ENCODE measurements at places on chromosomes 6 and 20. TPM values are rescaled to one million over a fixed set of nuclear protein-coding genes. Genes with fewer than 3 reads are reported as not detected.

- no peak overlapping the region for H3K27ac ChIP-seq
- H3K36me3 ChIP-seq = no peaks in the 10 kb centered on the region
- no peak overlapping the region for H3K4me3 ChIP-seq
- H3K27me3 ChIP-seq = no peaks in the 10 kb centered on the region
Observed at GRCh38 chr6:6579281-6579680, 9.2 kb upstream of the LY86 start.

- H3K27ac ChIP-seq = no peak overlapping the region
- H3K4me3 ChIP-seq = no peak overlapping the region
- H3K27me3 ChIP-seq = peaks cover 11% of the 10 kb centered on the region
- no peak for DNase-seq
Observed at GRCh38 chr20:58155148-58155925, 73.1 kb downstream of the ANKRD60 start.

- H3K4me1 ChIP-seq = peaks cover 21% of the 10 kb centered on the region
- no peak overlapping the region for H3K4me3 ChIP-seq
- no peaks in the 10 kb centered on the region for H3K27me3 ChIP-seq
- H3K27ac ChIP-seq = no peak overlapping the region
- no peak for DNase-seq
- H3K36me3 ChIP-seq = no peaks in the 10 kb centered on the region
Observed at GRCh38 chr6:35453236-35453635, 1.1 kb downstream of the FANCE start.

DNA sequence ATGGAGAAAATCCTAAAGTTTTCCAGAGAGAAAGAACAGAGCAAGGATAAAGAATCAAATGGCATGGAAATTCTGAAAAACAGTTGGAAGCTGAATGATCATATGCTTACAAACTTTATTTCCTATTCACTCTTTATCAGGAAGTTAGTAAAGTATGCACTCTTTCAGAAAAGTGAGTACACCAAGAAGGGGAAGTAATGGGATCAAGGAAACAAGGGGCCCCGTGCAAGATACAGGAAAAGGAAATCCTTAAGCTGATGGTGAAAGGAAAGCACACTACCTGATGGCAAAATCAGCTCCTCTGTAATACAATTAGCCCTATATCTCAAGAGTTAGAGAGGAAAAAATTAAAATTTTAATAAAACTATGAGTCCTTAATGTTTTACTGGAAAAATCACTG, 14.0 kb downstream of the CALHM6 start:
- peaks cover 6% of the 10 kb centered on the region for H3K4me1 ChIP-seq
- no peak overlapping the region for H3K27ac ChIP-seq
- no peaks in the 10 kb centered on the region for H3K27me3 ChIP-seq
- no peak overlapping the region for H3K4me3 ChIP-seq
- no peaks in the 10 kb centered on the region for H3K36me3 ChIP-seq

GRCh38 chr20:49647550-49647949, 66.1 kb downstream of the B4GALT5 start:
- no peak for DNase-seq
- no peaks in the 10 kb centered on the region for H3K36me3 ChIP-seq
- no peak overlapping the region for H3K27ac ChIP-seq
- no peaks in the 10 kb centered on the region for H3K27me3 ChIP-seq
- peaks cover under 1% of the 10 kb centered on the region for H3K4me1 ChIP-seq

DNA sequence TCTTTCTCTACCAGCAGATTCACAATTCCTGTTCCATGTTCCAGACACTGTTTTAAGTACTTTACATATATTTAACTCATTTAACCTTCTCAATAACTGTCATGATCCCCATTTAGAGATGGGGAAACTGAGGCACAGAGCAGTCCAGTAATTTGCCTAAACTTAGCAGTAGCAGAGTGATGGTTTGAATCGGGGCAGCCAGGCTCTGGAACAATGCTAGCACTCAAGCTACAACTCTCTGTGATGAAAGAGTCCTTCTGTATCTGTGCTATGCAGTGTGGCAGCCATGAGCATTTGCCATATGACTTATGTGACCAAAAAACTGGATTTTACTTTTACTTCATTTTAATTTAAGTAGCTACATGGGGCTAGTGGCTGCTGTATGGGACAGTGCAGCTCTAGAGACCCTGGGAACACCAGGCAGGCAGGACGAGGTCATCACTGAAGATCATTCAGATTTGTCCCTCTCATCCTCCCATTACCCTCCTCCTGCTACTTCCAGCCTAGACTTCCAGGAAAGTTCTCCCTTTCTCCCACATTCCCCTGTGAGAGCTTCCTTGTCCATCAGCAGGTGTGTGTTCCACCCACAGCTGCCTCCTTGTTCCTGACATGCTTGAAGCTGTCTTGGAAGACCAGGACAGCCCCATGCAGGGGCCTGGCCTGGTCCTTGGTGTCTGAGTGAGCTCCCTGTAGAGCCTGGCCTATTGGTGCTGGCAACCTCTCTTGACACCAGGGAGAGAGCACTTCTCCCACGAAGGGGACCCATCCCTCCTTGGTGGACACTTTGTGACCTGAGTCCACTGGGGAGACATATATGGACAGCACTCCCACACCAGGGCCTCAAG, 157.0 kb downstream of the MRPL14 start:
- no peak for DNase-seq
- H3K27ac ChIP-seq = no peak overlapping the region
- H3K27me3 ChIP-seq = no peaks in the 10 kb centered on the region

DNA sequence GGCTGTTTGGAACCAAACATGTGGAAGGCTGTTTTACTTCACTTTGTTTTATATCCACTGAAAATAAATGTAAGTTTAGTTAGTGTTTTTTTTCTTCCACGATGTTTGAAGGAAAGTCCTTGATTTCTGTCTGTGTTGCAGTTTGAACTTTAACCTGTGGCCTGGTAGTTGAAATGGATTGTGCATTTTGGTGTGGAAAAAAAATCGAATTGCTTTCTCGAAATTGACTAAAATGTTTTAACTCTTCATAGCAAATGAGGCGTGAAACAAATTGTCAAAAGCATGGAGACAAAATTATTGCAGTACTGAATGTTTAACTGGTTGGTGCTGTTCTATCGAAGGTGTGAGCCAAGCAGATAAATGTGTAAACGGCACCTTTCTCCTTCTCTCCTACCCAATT, 24.5 kb downstream of the ARID1B start:
- H3K4me1 ChIP-seq = peaks cover 3% of the 10 kb centered on the region
- H3K27ac ChIP-seq = no peak overlapping the region
- H3K4me3 ChIP-seq = no peak overlapping the region
- no peak for DNase-seq

DNA sequence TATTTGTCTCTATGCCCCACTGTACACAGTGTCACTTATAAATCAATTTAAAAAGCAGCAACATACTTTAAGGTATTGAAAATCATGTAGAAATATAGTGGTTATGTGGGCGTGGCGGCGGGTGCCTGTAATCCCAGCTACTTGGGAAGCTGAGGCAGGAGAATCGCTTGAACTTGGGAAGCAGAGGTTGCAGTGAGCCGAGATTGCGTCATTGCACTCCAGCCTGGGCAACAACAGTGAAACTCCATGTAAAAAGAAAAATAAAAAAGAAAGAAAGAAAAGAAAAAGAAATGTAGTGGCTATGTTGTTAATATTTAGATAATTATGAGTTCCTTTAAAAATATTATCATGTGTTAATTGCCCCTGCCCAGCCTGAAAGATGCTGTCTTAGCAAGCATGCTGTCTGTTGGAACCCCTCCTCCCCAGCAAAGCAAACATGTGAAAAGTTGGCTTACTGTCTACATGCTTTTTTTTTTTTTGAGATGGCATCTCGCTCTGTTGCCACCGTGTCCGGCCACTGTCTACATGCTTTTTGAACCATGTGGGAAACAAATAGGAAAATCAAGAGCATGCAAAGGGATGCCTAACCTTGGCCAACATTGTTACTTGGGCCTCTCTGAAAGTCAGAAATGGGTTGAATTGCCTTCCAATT, 151.4 kb upstream of the TSHZ2 start:
- no peak overlapping the region for H3K4me3 ChIP-seq
- no peaks in the 10 kb centered on the region for H3K4me1 ChIP-seq
- no peak for DNase-seq
- H3K36me3 ChIP-seq = no peaks in the 10 kb centered on the region
- no peaks in the 10 kb centered on the region for H3K27me3 ChIP-seq

DNA sequence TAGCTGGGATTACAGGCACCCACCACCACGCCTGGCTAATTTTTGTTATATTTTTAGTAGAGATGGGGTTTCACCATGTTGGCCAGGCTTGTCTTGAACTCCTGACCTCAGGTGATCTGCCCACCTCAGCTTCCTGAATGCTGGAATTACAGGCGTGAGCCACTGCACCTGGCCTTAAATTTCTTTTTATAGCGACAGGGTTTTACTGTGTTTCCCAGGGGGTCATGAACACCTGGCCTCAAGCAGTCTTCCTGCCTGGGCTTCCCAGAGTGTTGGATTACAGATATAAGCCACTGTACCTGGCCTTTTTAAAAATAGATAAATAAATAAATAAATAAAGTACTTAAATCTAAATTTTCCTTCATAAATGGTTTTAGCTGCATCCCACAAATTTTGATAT, 57.5 kb downstream of the LIN28B start:
- no peaks in the 10 kb centered on the region for H3K27me3 ChIP-seq
- H3K27ac ChIP-seq = no peak overlapping the region
- no peak for DNase-seq
- no peak overlapping the region for H3K4me3 ChIP-seq
- H3K36me3 ChIP-seq = no peaks in the 10 kb centered on the region

DNA sequence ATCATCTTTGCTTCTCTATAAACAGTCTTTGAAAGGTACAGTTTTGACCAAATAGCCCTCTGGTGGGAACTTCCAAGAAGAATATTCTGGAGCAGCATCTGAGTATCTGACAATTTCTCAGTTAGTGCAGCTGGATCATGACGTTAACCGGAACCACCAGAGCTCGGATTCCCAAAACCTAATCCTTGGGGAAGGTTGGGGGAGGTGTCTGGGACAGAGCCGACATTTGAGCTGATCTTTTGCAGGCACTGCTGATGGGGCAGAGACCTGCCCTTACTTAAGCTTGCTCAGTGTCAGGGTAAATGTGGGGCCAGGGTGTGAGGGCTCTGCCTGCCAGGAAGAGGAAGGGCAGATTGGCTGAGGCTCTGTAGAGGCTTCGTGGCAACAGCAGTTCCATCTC, 416.6 kb downstream of the DHX35 start:
- H3K27ac ChIP-seq = no peak overlapping the region
- H3K36me3 ChIP-seq = no peaks in the 10 kb centered on the region
- no peak overlapping the region for H3K4me3 ChIP-seq
- DNase-seq = no peak
- no peaks in the 10 kb centered on the region for H3K27me3 ChIP-seq

DNA sequence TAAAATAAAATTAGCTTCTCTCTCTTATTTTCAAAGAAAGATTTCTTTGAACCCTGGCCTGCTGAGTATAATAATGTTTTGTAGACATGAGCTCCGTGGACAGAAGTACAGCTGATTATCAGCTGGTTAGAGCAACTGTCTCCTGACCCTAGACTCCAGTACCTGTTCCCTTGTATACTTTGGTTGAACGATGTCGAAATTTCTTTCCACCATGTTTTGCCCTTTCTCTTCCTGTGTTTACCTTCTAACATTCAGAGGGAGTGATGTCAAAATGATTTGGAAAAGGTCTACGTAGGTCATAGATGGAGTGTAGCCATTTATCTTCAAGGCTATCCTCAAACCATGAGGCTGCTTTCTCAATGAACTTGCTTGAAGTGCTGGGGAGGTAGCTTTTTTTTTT, 16.8 kb upstream of the ADTRP start:
- no peaks in the 10 kb centered on the region for H3K4me1 ChIP-seq
- DNase-seq = no peak
- H3K27ac ChIP-seq = peak overlapping the region; percentile 59
- no peak overlapping the region for H3K4me3 ChIP-seq

DNA sequence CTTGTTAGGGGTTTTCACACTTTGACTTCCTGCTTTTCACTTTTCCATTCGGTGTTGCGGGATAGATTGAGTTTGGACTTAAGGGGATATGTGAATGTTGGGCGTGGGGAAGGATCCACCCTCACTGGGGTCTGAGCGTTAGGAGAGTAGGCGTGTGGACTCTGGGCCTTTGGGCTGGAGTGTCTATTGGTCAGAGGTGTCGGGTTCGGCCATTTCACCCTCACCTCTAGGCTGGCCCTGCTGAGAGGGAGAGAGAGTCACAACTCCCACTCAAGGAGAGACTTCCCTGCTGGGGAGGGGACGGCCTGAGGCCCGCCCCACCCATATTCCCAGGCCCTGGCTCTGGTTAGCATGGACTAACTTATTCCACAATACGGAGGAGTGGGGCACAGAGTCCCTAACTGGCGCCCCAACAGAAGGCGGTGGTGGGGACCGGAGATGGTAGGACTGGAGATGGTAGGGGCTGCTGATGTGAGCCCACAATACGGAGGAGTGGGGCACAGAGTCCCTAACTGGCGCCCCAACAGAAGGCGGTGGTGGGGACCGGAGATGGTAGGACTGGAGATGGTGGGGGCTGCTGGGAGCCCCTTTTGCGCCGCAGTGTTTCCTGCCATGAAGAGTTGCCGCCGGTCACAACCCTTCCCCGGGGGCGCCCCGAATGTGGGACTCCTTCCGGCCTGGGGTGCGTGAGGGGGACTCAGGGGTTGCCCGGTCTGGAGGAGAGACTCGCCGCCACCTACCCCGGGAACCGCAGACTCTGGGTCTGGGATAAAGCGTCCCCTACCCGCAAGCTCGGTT, 1.4 kb upstream of the PTPRA start:
- no peak overlapping the region for H3K27ac ChIP-seq
- peak overlapping the region; percentile 100 for H3K4me3 ChIP-seq
- no peaks in the 10 kb centered on the region for H3K36me3 ChIP-seq

GRCh38 chr20:51678026-51678697, 90.0 kb downstream of the ATP9A start:
- H3K27me3 ChIP-seq = no peaks in the 10 kb centered on the region
- no peaks in the 10 kb centered on the region for H3K4me1 ChIP-seq
- H3K36me3 ChIP-seq = peaks cover 7% of the 10 kb centered on the region
- H3K27ac ChIP-seq = no peak overlapping the region

SLC4A11 gene
- 0.64 TPM for total RNA-seq

TAGAP gene
- total RNA-seq = 10.3 TPM

CBLN4 gene
- total RNA-seq = not detected

TP53TG5 gene
- not detected for total RNA-seq

MICB gene
- 3.8 TPM for total RNA-seq

CRIP3 gene
- total RNA-seq = not detected

CLVS2 gene
- not detected for total RNA-seq

HLA-DMA gene
- total RNA-seq = 1.4 TPM

AGER gene
- total RNA-seq = 9.0 TPM
